ENCODE measurements at places on chromosomes 13 and 19.

GRCh38 chr13:84500016-84500415, 617.7 kb upstream of the SLITRK1 start:
- DNase-seq = no peak

DNA sequence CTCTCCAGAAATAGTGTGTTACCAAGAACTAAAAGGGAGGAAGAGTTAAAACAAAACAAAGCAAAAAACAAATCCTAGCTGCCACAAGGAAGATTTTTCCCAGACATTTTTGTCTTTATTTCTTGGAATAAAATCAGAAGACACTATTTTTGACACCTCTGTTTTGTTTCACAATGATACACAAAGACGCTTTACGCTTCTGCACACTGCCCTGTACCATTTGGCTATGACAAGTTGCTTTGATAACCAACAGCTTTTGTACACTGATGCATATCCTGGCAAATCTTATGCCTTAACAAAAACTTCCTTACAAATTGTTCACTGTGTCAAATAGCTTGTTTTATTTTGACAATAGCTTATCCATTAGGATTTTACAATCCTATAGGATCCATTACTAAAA, 103.5 kb upstream of the RAP2A start:
- no peak for DNase-seq

GRCh38 chr13:111328574-111329410, 8.3 kb downstream of the TEX29 start:
- no peak for DNase-seq

- DNase-seq = no peak
Measured at GRCh38 chr13:80010846-80011245, 330.1 kb downstream of the SPRY2 start.

DNA sequence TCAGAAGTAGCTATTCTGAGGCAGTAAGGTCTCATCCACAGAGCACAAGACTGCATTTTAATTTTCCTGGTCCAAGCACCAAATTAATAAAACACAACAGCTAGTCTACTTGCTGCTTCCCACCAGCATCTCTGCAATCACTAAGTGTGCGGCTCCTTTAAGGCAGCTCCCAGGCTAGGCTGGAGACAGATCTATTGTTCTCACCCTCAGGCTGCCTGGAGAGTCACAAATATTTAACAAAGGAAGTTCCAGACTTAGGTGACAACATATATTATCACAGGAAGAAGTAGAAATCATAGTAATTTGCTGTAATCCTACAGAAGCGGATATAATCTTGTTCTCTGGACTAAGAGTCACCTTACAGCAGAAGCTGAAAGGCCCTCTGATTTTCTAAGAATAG, 2.2 kb upstream of the EID2 start:
- DNase-seq = no peak

DNA sequence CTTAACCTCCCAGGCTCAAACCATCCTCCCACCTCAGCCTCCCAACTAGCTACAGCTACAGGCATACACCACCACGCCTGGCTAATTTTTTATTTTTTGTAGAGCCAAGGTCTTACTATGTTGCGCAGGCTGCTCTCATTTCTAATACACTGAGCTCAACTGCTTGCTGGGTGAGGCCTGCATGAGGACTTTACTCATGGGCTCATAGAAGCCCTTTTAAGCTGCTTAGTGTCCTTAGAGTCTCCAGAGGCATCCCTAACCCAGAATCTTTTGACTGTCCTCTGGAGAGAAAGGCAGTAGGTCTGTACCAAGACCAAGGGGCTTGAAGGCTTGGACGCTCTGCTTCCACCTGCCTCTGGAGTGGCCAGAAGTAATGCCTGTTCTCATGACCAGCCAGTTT, 141.6 kb downstream of the TM9SF2 start:
- DNase-seq = no peak

- DNase-seq = no peak
Measured at GRCh38 chr13:39379667-39380655, 223.0 kb downstream of the LHFPL6 start.

DNA sequence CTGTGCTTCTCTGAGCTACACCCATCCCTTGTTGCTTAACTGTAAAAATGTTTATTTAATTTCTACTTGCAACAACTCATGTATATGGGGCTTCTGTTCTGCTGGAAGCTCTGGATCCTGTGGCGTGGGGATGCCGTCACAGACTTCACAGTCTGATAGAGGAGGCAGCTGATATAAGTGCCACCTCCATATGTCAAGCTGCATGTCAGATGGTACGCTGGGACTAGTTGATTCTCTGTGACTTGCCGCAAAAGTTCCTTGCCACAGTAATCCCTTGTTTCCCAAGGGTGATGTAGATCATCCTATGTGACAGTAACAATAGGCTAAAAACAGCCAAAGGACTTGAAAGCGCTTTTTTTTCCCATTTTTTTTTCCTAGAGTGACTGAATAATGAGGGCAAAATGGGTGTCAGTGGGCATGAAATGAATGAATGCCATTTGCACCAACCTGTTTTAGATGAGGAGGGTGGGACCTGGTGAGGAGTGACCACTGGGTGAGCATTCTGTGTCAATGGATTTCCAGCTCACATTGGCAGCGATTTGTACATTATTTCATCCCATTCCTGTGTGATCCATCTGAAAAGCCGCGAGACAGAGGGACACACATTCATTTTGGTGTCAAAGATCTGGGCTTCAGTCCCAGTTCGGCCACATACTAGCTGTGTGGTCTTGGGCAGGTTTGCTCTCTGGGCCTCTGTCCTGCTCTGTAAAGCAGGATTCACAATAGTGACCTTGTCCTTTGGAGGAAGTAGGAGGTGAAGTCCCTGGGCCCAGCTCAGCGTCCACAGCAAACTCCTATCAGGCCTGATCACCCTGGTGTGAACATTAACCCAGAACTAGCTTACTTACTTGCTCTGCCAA, 88.9 kb upstream of the RNF113B start:
- no peak for DNase-seq

- DNase-seq = no peak
Measured at GRCh38 chr19:45376045-45376724, 5.8 kb upstream of the ERCC2 start.

GRCh38 chr19:2634228-2634951, 68.1 kb downstream of the GNG7 start:
- no peak for DNase-seq

GRCh38 chr13:94327318-94327717, 152.2 kb downstream of the DCT start:
- DNase-seq = no peak

DNA sequence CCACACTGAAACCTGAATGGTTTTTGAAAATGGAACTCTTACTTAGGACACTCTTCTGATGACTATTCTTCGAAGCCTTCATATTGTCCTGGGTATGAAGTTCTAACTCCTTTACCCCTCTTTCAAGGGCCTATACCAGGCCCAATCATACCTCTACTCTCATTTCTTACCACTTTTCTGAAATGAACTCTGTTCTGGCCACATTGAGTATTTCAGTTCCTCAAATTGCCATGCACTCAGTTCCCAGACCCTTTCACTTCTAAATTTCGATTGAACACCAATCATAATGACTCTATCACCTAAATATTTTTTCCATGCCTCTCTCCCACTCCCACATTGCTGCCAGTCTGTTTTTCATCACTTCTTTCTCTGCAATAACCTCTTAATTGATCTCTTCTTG, 53.7 kb downstream of the LACC1 start:
- no peak for DNase-seq

Data from CD4-positive, alpha-beta T cell treated with Interleukin-1 beta for 1 hour (primary cell).